Stimulated activated CD4-positive, alpha-beta T cell treated with anti-CD3 and anti-CD28 coated beads, TNF-alpha, amount 100 ng/mL, for 4 hours (primary cell): ENCODE measurements at places on chromosomes 4 and X.

DNA sequence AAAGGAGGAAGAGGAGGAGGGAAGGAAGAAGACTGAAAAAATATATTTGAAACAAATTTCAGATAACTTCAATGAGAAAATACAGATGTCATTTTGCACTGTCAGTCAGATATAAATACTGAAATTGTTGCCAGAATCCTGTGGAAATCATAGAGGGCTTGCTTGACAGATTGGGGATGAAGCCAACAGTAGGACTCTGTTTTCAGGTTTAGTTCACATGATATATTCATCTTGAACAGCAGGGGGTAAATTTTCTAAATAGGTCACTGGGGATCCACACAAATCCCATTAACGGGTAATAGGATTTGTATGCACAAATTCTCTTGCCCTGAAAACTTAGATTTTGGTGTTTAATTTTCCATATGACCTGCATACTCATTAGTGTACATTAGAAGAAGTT lies 103.3 kb upstream of the PCDH18 start:
- no peak for DNase-seq

DNA sequence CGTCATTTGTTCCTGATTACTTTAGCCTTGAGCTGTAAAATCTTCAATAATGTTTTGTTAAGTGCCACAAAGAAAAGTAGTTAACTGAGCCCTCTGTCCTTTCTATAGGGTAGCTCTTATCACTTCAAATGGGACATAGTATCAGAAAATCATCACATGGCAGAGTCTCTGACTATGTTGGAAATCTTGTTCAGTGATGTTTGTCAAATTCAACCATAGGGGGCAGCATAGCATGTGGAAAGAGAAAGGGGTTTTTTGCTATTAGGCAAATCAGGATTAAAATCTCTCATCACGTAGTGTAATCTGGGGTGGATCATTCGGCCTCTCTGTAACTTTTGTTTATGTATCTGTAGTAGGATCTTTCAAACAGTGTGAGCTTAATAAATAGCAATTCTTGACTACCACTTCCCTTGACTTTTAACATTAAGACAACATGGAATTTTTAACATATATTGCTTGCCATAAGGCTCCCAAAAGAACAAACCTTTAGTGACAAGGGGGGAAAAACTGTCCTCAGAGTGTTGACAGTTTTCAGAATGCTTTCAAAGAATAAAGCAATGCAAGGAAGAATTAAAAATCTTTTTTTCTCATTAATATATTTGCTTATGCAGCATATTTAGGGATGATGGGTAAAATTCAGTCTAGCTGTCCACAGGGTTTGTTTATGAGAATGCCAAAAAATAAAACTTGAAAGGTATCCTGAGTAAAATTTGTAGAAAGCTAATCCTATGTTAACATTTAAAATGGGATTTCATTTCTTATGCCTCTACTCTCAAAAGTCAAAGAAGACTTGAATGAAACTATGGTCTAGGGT lies 127.2 kb downstream of the FBXW7 start:
- no peak for DNase-seq

DNA sequence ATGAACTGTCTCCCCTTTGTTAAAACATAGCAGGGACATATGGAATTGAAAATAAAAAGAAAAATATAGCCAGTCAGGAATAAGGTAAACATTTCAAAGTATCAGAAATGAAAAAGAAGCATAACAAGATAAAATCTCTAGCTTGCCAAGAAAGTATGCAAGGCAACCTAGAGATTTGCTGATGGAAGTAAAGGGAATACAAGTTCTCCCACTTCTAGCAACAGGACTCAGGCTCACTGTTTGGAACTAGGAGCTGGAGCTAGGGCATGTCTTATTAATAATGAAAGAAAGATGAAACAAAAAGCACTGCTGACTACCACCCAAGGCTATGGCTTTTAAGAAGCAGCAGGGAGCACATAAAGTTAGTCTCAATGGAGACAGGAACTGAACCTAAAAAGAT lies 18.2 kb downstream of the ANKRD50 start:
- no peak for DNase-seq

- no peak for DNase-seq
Observed at GRCh38 chr4:111693758-111694157, 451.5 kb upstream of the FAM241A start.

GRCh38 chr4:47010912-47011446 lies 17.6 kb upstream of the GABRA4 start:
- DNase-seq, result no peak

DNA sequence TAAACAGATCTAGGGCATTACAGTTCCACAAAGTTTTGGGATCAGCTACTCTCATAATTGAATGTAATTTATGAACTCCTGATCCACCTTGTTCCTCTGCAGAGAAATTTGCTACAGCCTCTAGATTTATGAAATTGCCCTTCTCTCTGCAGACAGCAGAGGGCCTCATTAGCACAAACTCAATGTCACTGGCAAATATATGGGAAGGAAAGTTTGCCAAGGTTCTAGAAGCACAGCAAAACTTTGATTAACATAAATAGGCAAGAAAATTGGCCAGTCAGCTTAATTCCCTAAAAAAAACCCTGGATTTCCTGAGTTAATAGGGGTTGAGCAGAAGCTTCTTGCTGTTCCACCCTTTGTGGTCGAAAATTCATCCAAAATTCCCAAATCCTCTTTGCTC lies 31.5 kb downstream of the PRPS1 start:
- no peak for DNase-seq

DNA sequence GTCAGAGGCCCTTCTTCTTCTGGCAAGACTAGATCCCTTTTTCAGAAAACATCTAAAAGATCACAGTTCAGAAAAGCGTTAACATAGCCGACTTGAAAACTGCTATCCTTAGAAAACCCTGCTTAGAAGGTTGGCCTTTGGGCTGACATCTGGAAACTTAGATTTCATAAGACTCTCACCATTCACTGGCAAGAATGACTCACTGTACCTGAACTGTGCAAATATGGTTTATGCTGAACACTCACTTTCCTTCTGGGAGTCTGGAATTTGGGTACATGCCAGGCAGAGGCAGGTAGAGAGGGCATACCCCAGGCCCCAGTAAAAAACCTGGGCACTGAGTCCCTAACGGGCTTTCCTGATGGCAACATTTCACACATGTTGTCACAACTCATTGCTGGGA lies 88.8 kb upstream of the GPC3 start:
- no peak for DNase-seq

- DNase-seq, result no peak
Observed at GRCh38 chrX:276581-277201, 4.5 kb upstream of the PLCXD1 start.

DNA sequence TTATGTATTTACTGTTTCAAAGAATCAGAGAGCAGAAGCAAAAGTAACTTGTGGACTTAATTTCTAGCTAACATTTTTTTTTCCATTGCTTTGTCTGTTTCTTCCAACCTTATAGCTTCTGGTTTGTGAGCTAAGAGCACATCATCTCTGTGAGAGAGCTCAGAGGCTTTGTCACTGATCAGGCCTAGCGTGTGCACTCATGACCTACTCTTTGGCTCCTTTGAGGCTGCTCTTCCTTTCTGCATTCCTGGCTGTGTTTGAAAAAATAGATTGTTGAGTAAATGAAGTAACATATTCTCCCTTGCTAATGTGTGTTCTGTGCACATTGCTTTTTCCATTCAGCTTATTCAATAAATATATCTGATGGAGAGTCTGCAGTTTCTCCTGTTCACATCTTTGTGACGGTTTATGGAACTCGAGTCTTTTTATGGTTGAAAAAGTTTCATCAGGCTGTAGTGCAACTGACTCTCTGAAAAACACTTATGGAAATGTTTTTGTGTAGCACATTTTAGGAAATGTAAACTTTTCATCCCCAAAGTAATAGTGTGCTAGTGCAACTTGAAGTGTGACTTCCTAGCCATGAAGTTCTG lies 133.0 kb downstream of the RAPGEF2 start:
- no peak for DNase-seq

- no peak for DNase-seq
Observed at GRCh38 chrX:68865300-68865699, 36.5 kb downstream of the EFNB1 start.

- no peak for DNase-seq
Observed at GRCh38 chrX:13180807-13181206, 136.4 kb upstream of the FAM9C start.

DNA sequence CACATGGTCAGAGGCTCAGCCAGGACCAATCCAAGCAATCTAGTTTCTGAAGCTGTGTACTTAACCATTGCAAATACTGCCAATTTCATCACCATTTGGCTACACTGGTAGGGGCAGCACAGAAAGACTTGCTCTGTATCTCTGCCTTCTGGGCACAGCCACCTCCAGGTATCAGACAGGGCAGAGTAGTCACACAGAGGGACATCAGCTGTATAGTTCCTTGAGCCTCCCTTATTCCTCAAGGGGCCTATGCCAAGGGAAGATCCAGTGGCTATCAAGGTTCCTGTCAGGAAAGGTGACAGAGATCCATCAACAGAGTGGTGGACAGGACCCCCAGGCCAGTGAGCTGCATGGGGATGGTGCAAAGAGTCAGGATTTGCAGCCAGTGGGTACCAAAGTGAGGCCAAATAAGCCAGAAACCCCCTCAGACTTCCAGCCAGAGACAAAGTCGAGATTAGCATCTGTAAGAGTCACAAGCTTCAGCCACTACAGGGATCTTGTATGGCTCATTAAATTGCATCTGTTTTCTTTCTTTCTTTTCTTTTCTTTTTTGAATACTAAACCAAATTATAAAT lies 381.6 kb upstream of the CPEB2 start:
- DNase-seq, result no peak

DNA sequence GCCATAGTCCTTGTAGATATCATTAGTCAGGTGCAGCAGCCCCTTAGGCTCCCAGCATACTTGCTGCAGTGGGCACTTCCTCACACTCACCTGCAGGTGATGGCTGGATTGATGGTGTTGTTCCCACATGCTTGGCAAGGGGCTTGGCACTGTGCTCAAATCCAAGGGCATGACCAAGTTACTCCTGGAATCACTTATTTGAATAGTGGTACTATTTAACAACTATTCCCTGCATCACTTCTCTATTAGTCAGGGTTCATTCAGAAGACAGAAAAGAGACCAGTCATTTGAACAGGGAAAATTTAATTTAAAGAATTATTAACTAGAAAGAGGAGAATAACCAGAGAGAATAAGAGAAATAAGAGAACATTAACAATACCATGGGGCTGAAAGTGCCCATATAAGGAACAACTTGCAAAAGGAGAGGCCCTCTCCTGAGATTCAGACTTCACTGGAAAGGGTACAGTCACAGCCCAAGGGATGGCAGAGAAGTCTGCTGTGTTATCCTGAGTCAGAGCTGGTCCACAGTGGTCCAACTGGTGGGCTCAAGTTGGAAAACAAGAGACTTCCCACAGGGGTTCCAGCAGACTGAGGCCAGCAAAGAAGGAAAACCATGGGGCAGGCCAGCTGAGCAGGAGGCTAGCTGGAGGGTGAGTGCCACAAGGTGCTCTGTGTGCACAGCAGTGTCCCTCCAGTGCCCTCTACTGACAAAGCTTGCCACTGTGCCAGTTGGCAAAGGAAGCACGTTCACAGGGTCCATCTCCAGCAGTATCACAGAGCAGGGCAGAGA lies 9.8 kb downstream of the SPP1 start:
- DNase-seq, result no peak

GRCh38 chrX:118623062-118623461 lies 104.3 kb upstream of the IL13RA1 start:
- no peak for DNase-seq

- no peak for DNase-seq
Observed at GRCh38 chrX:1899841-1900240, 285.0 kb downstream of the ASMT start.
